ENCODE measurements at places on chromosomes 2 and 18. TPM values are rescaled to one million over a fixed set of nuclear protein-coding genes. Genes with fewer than 3 reads are reported as not detected.

GRCh38 chr18:79581911-79582310, 97.7 kb upstream of the CTDP1 start:
- DNase-seq: no peak

The ACKR3 gene
- 7.9 TPM for total RNA-seq

The CHRNA1 gene
- not detected for total RNA-seq

The IL36B gene
- total RNA-seq: not detected

Data from ovary (tissue), 10 donors.